Naive thymus-derived CD4-positive, alpha-beta T cell (primary cell): ENCODE measurements at places on chromosomes 11 and 22.

- no peak for DNase-seq
Observed at GRCh38 chr11:96794152-96794551, 404.3 kb downstream of the JRKL start.

- DNase-seq: no peak
Observed at GRCh38 chr11:118705791-118706545, 26.5 kb upstream of the TREH start.

- no peak for DNase-seq
Observed at GRCh38 chr11:19253153-19253745, 12.5 kb upstream of the E2F8 start.

GRCh38 chr22:32913557-32913956 lies 112.1 kb downstream of the TIMP3 start:
- no peak for DNase-seq

DNA sequence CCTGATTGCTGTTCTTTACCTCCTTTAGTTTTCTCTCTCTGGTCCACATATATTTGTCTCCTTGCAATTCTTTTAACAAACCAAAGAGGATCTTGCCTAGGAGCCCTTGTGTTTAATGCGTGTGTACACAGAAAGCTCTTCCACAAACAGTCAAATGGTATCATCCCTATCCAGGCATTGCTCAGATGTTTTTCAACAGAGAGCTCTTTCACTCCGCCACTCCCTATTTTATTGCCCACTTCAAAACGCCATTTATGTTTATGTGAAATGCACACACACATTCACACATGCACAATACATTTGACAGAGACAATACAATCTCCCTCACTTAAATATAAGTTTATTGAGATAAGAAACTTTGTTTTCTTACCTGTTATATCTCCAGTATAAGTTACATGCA lies 4.7 kb downstream of the OR5AP2 start:
- no peak for DNase-seq
